Hippocampal formation (tissue), 2 donors: ENCODE measurements at places on chromosomes 2 and 18.

GRCh38 chr18:10035281-10035991 lies 121.6 kb downstream of the VAPA start:
- DNase-seq = no peak

- DNase-seq = peak; percentile 32
Observed at GRCh38 chr2:26933431-26934334, 36.8 kb upstream of the MAPRE3 start.

DNA sequence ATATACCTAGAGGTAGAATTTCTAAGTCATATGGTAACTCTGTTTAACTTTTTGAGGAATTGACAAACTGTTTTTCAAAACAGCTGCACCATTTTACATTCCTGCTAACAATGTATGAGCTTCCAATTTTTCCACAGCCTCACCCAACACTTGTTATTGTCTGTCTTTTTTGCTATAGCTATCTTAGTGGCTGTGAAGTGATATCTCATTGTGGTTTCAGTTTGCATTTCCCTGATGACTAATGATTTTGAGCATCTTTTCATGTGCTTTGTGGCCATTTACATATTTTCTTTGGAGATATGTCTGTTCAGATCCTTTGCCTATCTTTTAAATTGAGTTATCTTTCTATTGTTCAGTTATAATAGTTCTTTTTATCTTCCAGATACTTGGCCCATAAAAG lies 273.8 kb downstream of the AGPS start:
- DNase-seq = no peak

- no peak for DNase-seq
Observed at GRCh38 chr2:202114291-202114690, 41.2 kb downstream of the KIAA2012 start.

DNA sequence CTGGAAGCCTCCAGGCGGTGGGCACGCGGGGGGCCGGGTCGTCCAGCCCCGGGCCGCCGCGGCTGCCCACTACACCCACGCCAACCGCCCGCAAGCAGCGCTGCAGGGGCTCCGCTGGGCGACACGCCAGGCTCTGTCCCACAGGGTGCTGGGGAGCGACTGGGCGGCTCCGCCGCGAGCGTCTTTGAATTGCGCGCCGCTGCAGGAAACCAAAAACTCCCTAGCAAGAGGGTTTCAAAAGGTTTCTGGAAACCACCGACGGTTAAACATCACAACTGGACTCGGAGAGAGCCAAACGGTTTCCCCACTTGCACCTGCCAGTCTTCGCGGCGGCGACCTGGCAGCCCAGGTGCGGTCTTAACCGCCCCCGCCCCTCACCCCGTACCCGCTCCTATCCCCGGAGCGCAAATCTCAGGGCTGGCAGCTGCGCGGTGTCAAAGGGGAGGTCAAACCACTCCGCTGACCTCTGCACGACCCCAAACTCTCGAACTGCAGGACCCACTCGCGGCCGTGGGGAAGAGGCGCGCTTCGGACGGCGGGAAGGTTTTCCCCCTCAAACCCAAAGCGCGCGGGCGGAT lies 1.0 kb downstream of the CXCR4 start:
- no peak for DNase-seq

DNA sequence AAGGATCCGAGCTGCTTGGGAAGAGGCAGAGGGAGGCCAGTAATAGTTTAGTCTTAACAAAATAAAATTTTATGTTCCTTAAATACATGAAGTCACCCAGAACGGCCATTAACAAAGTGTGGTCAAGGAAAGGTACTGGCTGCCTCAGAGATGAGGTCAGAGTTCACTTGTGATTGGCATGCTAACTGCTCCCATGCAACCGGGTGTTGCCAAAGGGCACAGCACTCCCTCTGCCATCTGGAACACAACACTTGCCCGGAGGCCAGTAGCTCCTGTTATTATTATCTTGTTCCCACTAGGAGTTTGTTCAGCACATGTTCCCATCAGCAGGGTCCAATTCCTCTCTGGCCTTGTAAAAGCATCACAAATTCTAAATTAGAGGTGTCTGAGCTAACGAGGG lies 207.0 kb downstream of the CYP26B1 start:
- no peak for DNase-seq

DNA sequence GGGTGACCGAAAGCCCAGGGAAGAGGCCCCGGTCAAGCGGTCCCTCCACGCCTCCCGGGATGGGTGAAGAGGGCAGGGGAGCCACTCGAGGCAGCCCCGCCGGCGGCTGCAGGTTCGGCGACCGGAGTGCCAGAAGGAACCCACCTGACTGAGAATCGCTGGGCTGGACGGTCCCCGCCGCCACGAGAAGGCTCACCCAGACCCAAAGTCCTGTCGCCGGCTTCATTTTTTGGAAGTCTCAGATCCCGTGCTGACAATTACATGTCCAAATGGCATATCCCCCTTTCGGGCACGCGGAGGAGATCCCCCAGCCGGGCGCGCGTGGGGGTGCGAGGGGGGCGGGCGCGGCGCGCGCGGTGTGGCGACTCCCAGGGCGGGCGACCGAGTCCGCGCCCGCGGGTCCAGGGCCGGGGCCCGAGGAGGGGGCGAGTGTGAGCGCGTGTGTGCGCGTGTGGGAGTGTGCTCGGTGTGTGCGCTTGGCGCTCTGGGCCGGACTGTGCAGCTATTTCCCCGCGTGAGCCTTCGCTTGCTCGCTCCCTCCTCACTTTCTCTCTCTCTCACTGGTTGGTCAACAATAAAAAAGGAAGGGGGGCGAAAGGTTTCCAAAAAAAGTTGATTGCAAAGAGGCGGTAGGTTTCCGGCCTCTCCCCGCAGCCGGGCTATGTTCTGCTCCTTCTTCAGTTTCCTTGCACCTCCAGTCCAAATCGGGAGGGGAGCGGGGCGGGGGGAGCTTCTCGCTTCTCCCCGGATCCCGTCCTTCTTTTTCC lies at the start of gene ERBB4:
ERBB4 (minus strand) TSS at position 498 of the 767 bp plus-strand sequence; CDS start at position 226, 272 bp downstream.
- peak; percentile 45 for DNase-seq

DNA sequence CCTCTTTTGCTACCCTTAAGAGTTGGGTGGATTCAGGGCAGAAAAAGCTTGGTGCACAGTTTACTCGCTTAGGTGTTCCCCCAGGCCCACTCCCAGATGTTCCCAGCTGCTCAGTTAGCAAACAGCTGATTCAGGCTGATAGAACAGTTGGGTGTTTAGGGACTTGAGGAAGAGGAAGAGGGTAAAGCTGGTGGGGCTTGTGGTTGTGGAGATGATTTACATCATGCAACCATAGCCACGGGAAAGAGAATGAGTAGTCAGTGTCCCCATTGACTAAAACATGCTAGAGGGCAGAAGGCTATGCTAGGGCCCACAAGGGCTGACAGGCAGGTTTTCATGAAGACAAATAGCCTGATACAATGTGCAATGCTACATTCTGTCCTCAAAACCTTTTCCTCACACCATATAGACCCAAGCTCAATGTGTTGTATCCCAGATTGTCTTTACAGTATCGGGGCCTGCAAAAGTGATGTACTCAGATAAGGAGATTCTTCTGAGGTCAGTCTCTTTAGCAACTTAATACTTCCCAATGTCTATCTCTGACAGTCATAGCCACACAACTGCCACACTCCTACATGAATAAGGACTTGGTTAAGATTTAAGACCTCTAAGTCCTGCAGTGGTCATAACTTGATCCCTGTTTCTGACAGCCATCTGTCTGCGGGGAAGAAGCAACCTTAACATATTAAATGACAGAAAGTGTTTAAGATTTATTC lies 15.6 kb downstream of the COLEC12 start:
- no peak for DNase-seq

DNA sequence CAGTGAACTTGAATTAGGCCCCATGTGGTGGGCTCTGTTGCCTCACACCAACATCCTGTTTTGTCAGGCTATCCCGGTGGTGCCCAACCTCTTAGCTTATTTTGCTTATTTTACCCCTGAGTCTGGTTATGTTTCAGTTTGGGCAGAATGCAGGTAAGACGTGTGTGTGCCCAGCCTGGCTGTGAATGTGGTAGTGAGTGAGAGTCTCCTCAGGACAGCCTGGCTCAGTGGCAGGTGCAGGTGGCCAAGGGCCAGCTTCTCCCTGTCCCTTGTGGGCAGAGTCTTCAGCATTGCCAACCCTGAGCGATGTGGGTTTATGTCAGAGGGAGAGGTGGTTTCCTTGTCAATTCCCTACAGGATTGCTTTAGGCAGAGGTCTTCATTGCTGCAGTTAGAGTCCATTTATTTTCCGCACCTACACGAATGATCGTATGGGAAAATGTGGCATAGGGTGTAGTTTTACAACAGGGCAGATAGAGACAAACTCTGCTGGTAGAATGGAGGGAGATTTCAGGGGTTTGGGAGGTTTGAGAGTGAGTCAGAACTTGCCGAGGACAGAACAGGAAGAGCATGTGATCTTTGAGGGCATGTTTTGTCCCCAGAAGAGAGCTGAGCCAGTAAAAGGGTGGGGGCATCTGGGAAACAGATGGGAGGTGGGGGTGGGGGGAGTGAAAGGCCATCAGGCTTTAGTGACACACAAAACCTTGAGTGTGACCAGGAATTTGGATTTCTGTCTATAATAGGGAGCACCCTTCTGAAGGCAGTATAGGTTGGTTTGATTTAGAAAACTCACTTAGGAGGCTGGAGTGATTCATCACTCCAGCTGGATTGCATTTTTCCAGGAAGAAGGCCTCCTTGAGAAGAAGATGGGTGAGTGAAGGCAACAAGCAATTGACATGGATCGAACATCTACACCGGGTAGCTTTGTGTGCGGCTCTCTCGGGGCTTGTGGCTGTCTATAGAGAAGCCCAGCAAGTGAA lies 156.2 kb upstream of the CELF4 start:
- no peak for DNase-seq

DNA sequence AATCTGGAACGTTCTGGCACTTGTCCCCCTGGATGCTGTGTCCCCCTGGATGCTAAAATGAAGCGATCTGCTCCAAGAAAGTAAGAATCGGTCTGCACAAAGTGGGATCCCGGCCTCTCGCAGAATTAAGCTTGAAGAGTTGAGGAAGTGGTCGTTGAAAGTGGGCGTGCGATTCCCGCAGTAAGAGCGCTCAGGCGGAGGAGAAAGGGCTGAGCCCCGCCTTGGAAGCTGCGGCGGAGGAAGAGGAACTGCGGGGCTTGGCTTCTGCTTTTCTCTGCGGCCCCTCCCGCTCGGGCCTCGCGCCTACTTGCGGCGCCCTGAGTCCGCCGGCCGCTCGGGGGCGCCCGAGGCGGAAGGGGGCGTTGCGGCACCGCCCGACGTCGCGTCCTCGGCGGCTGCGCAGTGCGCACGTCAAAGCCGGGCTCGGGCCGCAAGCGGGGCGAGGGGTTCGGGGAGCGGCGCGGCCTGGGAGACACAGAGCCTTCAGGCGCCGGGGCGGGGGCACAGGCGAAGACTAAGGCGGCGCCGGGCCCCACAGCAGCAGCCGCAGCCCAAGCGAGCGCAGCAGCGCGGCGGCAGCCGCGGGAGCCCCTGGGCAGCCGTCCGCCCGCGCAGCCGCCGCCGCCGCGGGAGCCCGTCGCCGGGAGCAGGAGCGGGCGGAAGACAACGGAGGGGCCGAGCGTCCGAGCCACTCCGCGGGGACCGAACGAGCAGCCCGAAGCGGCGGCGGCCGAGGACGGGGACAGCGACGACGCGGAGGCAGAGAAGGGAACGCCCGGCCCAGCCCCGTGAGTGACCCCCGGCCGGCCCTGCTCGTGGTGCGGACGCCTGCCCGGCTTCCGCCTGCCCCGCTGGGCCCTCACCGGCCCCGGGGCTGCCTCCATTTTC lies at the start of gene CAB39:
CAB39 (plus strand) TSS at position 400 of the 888 bp plus-strand sequence. CDS start 47,160 bp downstream, outside the sequence.
- peak; percentile 87 for DNase-seq

DNA sequence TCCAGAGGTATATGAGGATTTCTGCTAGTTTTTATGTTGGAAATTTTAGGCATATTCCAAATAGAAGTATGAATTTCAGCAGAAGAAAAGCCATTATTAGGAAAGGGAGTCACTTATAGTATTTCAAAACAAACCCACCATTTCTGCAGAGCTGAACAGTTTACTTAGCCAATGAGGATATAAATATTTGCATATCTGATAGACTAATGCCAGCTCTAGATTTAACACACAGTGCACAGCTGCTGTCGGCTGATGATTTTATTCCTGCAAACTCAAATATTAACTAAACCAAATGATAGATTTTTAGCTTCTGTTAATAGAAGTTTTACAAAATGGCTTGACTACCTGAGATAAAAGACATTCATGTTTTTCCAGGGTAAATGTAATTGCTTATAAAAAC lies 375.8 kb upstream of the FANCL start:
- DNase-seq = no peak

DNA sequence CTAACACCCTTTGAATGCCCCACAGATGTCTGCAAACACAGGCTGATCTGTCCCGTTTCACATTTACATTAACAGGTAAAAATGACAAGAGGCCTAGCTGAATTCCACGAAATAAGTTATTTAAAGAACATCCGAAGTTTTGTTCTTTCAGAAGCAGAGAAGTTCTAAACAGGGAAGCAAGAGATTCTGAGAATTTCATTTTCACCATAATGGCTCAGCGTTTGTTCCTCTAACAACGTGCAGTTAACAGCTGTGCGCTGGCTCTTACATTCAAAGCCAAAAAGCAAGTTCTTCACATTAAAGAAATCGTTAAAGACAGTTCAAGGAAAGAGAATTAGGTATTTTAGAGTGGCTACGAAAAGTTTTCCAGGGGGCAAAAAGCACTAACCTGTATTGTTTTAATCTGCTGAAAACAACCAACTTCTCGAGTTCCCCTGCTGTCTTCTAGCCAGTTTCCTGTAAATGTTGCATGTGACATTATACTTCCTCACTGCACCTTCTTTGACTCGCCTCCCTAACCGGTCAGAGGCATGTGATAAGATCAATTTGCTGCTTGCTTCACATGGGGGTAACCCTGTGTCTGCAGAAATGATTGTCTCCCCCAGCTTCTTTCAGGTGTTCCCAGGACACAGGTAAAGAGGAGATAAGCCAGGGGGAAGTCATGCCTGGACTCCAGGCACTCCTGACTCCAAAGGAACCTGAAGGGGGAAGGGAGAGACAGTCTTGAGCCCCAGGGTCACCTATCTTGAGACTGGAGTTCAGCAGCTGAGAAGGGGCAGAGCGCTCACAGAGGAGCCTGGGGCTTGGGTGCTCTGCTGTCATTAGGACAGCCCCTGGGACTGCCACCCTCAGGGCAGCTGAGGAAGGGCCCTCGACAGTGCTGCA lies 36.8 kb upstream of the WIPF1 start:
- no peak for DNase-seq

GRCh38 chr2:132627536-132627935 lies 42.5 kb downstream of the LYPD1 start:
- no peak for DNase-seq

- no peak for DNase-seq
Observed at GRCh38 chr18:6024745-6025248, 129.5 kb upstream of the TMEM200C start.

DNA sequence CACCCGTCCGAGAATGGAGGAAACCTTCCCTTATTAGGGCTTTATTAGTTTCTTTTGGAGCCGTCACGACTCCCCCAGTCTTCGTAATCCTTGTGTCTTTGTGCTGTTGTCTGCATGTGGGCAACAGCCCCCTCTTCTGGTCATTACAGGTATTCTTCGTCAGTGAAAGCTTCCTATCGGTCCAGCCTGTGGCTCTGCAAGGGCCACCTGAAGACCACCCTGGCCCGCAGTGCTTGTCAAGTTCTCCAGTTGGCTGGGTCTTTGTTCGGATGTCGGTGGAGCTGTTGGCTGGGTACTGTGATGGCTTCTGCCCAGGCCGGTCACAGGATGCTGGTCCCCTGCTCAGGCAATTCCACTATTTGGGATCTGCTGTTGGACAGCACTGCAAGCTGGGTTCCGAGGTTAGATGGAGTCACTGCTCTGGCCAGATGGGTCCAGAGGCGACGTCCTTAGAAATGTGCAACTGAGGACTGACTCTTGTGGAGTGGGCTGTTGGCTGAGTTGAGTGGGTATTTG lies 19.2 kb downstream of the E2F6 start:
- DNase-seq = peak; percentile 18

GRCh38 chr2:212523756-212524155 lies 14.8 kb downstream of the ERBB4 start:
- no peak for DNase-seq
